ENCODE measurements at places on chromosomes 13 and 19.

GRCh38 chr13:110644892-110645521, 29.7 kb downstream of the NAXD start:
- DNase-seq = peak; percentile 4

- no peak for DNase-seq
Observed at GRCh38 chr13:99414048-99414995, 87.0 kb upstream of the TM9SF2 start.

DNA sequence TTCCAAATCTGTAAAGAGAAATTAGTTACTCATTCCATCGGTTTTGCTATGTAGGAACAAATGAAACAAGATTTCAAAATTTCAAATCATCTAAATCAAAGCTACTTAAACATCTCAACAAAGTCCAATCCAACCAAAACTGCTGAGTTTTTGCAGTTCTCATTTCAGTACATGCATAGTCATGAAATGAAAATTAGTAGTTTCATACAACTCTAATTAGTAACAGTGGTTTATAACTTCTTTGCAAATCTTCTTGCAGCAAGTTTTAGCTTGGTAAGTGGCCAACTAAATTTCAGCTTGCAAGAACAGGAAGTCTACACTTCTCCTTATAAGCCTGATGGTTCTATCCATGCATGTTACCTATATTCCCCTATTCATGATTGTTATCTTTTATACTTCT, 75.6 kb downstream of the SPRY2 start:
- DNase-seq = no peak

DNA sequence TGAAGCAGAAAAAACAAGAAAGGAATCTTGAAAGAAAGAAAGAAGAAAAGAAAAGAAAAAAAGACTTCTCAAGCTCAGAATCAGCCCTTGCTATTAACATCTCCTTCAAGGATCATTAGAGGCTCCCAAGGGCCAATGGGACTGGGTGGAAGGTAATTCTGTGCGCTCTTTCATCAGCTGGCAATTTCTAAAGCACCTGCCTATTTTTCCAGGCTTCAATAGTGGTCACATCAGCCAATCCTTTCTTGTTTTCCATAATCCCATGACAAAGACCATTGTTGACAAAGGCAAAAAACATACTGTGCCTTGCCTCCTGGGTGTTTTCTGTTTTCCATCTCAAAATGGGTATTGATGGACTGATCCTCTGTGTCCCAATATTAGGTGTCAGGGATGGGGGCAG, 88.2 kb upstream of the TSC22D1 start:
- no peak for DNase-seq

DNA sequence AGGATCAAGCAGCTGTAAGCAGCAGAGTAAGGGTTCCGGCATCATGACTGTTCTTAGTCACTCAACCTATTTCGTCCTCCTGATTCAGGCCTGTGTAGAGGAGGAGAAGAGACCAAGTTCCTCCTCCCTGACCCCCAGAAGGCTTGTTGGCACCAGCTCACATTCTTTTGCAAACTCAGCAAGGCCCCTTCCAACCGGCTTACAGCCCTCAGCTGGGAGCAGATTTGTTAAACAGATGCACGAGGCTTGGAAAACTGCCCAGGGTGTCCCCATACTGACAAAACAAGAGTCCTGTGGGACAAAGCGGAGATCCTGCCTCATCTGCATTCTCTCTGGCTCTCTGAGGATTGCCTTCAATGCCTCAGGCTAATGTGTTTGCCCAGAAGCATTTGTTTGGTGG, 113.2 kb upstream of the SOX21 start:
- no peak for DNase-seq

GRCh38 chr13:25795277-25795676, 256.5 kb downstream of the SHISA2 start:
- no peak for DNase-seq

DNA sequence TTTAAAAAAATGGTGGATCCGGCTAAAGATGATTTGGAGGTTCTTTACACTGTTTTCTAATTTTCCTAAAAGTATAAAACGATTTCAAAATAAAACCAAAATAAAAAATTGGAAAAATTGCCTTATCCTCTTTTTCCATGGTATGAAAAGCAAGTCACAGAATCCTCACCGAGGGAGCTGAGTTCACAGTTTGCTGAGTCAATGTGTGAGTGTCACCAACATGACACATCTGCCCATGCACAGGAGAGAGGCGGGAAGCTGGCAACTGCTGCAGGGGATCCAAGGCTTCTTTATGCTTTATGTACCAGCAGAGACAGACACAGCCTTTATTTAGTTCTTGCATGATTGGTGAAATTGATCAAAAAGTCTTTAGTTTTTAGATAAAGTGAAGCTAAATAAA, 157.8 kb downstream of the TNFSF13B start:
- no peak for DNase-seq

- DNase-seq = peak; percentile 11
Observed at GRCh38 chr13:21310220-21310619, 133.8 kb downstream of the MRPL57 start.

DNA sequence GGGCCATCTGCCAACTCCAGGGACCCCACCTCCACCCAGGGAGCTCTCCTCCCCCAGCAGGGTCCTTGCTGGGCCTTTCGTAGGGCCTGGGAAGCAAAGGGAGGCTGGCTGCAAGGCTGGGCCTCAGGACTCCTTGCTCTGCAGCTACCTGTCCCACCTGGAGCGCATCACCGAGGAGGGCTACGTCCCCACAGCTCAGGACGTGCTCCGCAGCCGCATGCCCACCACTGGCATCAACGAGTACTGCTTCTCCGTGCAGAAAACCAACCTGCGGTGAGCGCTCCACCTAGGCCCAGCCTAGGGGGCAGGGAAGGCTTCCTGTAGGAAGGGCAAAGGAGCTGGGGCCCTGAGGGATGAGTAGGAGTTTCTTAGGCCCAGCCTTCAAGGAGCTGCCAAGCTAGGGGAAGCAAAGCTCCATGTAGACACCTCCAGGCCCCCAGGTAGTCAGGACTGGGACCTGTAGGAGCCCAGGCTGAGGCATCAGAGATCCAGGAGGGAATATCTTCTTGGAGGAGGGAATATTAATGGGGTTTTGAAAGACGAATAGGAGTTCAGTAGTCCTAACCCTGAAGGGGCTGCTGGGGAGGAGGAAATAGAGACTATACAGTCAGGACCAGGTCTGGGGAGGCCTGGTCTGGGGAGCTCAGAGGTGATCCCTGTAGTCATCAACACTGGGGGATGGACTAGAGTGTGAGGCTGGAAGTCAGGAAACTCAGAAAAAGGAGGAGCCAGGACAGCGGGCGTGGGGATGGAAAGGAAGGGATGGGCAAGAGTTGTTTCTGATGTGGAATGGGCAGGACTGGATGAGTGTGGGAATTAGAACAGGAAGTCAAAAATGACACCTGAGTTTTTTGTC, 16.0 kb downstream of the GNA15 start:
- no peak for DNase-seq

DNA sequence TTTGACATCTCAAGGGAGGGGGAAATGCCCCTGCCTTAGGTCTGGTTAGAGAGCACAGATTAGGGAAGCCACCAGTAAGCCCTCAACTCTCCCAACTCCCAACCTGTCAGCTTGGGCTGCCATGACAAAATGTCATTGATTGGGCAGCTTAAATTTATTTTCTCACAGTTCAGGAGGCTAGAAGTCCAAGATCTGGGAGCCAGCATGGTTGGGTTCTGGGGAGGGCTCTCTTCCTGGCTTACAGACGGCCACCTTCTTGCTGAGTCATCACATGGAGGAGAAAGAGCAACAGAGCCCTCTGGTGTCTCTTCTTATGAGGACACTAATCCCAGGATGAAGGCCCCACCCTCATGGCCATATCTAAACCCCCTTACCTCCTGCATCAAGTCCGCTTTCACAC, 24.2 kb downstream of the C19orf12 start:
- no peak for DNase-seq

DNA sequence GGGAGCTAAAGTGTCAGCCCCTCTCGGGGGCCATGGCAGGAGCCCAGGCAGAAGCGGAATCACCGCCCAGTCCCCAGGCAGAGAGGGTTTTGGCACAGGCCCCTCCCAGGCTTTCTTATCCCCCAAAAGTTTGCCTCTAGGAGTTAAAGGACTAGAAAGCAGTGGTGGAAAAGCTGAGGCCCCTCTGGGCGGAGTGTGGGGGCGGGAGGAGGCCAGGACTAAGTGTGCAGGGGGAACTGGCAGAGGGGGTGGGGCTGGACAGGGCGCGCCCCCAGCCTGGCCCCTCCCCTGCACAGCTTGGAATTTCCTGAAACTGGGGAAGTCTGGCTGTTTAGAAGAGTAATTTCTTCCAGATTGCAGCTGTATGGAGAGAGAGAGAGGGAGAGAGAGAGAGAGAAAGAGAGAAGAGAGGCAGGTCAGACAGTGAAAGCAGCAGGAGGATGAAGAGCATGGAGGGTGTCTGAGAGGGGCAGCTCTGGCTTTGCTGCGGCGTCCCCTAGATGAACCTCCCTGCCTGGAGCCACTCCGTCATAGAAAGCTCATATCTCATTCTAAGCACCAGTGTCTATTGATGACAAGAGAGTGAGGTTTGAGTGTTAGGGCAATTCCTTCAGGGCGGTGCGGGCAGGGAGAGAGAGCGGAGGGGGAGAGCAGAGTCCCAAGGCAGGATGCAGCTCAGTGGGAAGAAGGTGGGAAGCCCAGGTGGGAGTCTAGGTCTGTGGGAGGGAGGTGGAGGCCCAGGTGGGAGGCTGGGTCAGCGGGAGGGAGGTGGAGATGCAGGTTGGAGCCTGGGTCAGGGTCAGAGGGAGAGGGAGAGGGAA, at the start of gene CDC42EP5:
Gene CDC42EP5, minus strand, starts transcription at position 226 of the 821 bp plus-strand sequence. CDS start 7,749 bp downstream, outside the sequence.
- peak; percentile 72 for DNase-seq

Data from AG09309 (cell line).